ENCODE measurements at places on chromosomes 2 and 18.

DNA sequence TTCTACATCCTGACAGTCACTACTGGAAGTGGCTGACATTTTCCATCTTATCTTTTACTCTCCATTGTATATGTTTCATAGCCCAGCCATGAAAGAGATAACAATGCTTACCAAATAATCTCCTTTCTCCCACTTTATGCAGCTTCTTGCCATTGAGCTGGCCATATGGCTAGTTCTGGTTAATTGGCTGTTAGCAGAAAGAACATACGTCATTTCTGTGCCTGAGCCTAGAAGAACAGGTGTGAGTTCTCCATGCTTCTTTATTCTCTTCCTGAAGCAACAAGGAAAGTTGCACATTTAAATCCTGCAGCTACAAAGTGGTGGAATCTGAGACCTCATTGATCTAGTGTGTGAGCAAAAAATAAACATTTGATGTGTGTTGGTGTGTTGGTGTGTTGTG, 82.0 kb upstream of the FSHR start:
- DNase-seq: no peak

- no peak for DNase-seq
These were observed 252.5 kb downstream of the XIRP2 start for GRCh38 chr2:167140767-167141166.

GRCh38 chr2:152380261-152381055, 45.5 kb downstream of the FMNL2 start:
- no peak for DNase-seq

- no peak for DNase-seq
These were observed at the start of gene LTBP1 for GRCh38 chr2:32946314-32947075. Gene LTBP1 (plus strand): TSS chr2:32946953. CDS start chr2:32947325, 372 bp downstream.

DNA sequence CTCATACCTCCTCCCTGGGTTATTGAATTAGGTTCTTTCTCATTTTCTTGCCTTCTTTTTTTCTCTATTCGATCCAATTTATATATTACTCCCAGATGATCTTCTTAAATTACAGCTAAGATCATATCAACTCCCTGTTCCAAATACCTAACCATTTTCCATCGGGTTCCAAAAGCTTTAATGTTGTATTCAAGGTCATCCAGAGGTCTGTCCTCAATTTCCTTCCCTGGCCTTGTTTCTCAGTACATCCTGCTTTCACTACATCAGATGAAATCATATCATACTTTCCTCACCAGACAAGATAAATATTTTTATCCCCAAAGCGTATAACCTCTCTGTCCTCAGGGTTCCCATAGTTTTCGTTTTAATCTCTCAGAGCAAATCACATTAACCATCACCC, 36.3 kb upstream of the GREB1L start:
- DNase-seq: no peak

DNA sequence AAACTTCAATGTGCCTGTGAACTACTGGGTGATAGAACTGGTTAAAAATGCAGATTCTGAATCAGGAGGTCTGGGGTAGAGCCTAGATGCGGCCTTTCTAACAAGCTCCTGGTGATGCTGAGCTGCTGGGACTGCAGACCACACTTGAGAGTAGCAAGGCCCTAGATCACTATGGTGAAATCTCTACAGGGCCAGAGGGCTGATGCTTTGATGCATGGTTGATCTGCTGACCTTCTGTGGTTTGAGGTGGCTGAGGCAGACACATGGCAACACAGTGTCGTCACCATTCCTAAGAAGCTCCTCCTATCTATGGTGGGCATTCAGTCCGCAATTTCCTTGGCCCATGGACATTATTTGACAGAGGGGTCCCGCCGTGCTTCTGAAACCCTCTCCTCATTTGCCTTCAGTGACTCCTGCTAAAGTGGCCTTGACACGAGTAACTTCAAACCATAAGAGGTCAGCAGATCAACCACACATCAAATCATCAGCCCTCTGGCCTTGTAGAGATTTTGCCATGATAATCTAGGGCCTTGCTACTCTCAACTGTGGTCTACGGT, 19.8 kb downstream of the CCDC68 start:
- DNase-seq: no peak

Data from anterior cingulate cortex (tissue), 58 donors.